Naive thymus-derived CD4-positive, alpha-beta T cell (primary cell): ENCODE measurements at places on chromosomes 11 and 22. TPM values are rescaled to one million over a fixed set of nuclear protein-coding genes. Genes with fewer than 3 reads are reported as not detected.

GRCh38 chr11:61946894-61947293, 3.3 kb upstream of the BEST1 start:
- no peak for DNase-seq

The PHOX2A gene
- not detected for polyA plus RNA-seq

GRCh38 chr22:37219533-37219932, 7.3 kb upstream of the SSTR3 start:
- peak; percentile 58 for DNase-seq

DNA sequence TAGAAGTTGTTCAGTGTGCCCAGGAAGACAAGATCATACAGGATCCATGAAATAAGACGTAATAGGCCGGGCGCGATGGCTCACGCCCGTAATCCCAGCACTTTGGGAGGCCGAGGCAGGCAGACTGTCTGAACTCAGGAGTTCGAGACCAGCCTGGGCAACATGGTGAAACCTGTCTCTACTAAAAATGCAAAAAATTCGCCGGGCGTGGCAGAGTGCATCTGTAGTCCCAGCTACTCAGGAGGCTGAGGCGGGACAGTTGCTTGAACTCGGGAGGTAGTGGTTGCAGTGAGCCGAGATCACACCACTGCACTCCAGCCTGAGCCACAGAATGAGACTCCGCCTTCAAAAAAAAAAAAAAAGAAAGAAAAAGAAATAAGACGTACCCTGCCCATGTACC, 56.7 kb downstream of the APOL3 start:
- no peak for DNase-seq

DNA sequence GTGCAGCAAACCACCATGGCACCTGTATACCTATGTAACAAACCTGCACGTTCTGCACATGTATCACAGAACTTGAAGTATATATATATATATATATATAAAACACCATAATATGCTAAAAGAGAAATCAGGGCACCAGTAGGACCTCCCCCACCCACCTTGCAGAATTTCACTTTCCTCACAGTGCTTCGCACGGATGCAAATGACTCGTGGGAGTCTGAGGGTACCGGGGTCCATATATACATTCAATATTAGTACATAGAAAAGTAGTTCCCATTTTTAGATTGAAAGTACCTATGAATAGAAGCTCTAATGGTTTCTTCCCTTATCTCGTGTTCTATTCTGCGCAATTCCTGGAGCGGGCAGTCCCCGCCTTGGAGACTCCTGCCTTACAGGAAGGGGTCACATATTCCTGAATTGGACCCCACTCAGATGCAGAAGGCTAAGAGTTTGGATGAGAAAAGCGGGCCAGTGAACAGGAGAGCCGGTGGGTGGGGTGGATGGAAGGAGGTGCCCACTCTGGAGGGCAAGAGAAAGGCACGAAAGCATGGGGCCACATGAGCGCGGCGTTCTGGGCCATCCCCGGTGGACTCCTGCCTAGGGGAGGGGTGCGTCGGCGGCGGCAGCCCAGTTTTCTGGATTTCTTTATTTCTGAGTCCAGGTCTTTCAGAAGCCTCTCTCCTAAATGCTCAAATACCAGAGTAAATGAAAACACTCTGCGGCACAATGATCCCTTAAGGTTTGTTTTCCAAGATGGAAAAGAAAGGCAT, 136.3 kb downstream of the ETS1 start:
- peak; percentile 16 for DNase-seq

DNA sequence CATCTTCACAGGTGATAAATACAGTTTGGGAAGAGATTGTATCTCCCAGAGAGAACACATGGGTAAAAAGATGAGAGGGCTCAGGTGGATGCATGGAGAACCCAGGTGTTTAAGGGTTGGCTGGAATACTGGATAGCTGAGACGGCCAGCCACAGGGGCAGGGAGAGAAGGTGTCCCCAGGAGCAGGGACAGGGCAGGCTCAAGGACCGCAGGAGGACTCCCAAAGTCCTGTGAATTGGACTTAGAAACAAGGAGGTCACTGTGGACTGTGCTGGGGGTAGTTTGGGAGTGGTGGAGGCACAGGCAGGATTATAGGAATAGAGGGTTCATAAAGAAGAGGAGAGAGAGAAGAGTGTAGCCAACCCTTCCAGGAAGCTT, 103.8 kb upstream of the PARVA start:
- DNase-seq: no peak

DNA sequence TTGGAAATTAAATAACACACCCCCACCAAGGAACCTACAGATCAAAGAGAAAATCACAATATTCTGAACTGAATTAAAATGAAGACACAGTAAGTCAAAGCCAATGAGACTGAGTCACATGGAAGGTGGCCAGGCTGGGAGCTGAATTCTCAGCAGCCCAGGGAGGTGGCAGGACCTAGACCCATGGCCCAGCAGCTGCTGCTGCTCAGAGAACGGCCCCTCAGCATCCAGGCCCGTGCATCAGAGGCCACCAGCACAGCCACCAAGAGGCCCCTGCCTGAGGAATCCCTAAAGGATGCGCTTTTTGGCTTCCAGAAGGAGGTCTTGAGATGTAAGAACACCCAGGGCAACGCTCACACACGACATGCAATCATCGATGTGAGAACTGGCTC, 35.0 kb downstream of the TBX1 start:
- no peak for DNase-seq

GRCh38 chr22:29062286-29062821, 723 bp upstream of the C22orf31 start:
- DNase-seq: no peak

- peak; percentile 59 for DNase-seq
Measured at GRCh38 chr11:95764267-95764898, 25.2 kb downstream of the FAM76B start.

DNA sequence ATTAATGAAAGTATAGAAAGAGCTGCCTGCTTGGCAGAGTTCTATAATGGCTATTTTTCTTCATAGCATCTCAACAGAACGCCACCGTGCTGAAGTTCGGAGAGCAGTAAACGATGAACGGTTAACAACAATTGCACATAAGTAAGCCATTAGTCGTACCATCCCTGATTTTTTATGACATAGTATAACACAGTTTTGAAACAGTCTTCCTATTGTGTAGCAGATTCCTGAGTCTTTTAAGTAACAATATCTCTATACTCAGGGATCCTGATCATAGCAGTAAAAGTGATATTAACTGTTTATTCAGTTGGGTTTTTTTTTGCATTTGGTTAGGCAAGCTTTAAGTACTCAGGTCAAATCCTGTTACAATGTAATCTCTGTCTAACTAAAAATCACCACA, 8.4 kb downstream of the EMSY start:
- no peak for DNase-seq

DNA sequence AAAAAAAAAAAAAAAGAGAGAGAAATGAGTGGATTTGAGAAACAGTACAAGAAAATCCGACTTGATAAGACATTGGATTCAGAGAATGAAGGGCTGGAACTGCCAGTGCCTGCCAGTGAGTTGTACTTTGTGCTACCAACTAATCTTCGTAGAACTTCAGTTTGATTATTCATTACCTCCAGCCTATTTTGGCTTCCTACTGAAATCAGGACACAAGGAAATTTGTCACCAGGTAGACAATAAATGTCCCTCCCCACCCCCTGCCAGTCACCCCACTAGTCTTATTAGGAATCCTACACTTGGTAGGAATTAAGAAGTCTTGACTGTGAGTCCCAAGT, 21.4 kb upstream of the POLD3 start:
- no peak for DNase-seq

GRCh38 chr11:75161506-75162095, 10.7 kb downstream of the SLCO2B1 start:
- DNase-seq: no peak

GRCh38 chr11:108069947-108070346, 51.4 kb upstream of the ACAT1 start:
- no peak for DNase-seq

DNA sequence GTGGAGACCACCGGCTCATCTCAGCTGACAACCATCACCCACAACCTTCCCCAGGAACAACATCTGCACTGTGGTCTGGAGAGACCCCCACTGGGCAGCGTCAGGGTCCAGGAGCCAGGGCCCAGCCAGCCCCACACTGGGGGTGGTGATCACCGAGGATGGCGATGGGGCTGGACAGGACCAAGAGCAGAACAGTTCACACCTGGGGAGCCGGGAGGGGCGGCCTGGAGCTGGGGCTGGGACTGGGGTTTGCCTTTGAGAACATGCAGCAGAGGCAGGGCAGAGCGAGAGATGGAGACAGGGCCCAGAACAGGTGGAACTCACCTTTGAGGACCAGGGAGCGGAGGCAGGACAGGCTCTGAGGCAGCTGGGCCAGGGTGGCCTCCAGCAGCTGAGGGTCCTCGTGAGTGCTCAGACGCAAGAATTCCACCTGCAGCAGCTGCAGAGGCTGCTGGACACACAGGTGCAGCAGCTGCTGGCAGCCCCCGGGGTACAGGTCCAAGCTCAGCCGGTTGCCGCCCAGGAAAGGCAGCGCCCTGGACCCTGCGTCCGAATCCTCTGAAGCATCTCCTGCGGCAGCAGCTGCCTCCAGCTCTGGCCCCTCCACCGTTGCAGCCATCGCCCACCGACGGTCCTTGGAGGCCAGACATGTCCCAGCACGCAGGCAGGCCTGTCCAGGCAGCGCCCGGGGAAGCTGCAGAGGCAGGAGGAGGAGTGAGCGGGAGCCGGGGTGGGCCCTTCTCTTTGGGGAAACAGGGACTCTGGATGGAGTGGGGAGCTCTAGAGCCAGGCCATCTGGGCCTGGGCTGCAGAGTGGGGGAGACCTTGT, 1.0 kb downstream of the PIDD1 start:
- DNase-seq: no peak

- DNase-seq: peak; percentile 41
Measured at GRCh38 chr11:120952461-120953434, 71.2 kb upstream of the TBCEL start.

GRCh38 chr11:3658252-3658651, 12.9 kb downstream of the CHRNA10 start:
- no peak for DNase-seq

DNA sequence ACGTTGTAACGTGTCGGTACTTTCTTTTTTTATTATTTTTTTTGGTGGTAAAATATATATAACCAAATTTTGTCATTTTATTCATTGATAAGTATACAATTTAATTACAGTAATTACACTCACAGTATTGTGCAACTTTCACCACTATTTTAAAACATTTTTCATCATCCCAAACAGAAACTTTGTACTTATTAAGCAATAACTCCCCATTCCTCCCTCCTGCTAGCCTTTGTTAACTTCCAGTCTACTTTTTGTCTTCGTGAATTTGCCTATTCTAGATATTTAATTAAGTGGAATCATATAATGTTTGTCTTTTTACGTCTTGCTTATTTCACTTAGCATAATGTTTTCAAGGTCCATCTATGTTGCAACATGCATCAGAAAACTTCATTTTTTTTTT, 58.5 kb downstream of the STIM1 start:
- DNase-seq: no peak
